ENCODE measurements at places on chromosomes 5 and 9.

DNA sequence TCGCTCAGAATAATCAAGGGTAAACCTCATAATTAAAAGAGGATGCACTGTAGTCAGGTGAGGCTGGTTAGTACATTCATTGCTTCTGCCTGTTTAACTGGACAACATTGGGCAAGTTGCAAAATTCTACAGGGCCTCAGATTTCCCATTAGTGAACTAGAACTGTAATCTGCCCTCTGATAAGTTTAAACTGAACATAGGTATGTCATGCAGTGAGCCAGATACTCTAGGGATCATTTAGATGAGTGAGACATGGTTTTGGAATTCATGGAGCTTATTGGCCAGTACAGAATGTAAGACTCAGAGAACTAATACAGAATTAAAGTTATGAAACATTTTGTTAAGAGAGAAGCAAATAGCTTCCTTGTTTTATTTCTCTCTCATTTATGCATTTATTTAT, 35.9 kb downstream of the RNF44 start:
- peak; percentile 94 for DNase-seq

DNA sequence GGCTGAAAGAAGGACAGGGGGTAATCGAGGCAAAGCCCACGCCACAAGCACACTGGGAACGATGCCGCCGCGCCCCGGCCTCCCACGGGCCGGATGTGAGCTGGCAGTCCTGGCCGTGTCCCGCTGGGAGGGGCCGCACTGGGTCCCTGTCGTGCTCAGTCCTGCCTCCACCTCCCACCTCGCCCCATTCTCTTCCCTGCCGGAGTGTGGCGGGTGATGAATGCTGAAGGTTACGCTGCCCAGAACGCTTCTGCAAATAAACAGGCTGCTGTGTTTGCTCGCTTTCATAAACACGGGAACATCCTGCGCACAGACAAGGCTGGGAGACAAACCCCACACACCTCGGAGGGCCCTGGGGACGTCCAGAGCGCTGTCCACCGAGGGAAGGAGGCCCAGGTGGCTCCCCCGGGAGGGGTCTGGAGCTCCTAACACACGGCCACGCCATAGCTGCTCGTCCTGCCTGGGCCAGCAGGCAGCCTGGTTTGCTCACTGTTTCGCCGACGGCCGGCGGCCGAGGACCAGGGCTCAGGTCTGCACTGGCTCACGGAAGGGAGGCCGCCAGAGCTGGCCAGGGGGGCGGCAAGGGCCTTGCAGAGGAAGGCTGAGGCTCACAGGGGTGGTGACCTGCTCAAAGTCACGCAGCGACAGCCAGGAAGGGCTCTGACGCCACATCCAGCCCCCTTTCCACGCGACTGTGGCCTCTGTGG, 2.3 kb downstream of the DNLZ start:
- peak; percentile 39 for DNase-seq

DNA sequence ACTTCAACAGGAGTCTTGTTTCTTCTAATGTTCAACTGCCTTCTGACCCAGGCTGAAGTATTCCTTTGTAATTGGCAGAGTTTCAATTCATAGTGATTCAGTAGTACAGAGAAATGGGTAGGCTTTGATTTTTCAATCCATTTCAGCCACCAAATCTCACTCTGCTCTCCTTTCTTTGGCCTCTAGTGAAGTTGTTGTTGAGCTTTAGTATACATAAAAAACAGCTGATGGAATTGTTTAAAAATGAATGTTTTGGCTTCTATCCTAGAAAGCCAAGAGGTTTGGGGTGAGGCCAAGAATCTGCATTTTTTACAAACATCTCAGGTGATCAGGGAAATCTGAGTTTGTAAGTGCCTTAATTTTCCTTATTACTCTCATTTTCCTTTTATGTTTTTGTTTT, 182.9 kb upstream of the MAP1B start:
- DNase-seq, result peak; percentile 42

GRCh38 chr5:68334553-68334886, 119.0 kb downstream of the PIK3R1 start:
- no peak for DNase-seq

DNA sequence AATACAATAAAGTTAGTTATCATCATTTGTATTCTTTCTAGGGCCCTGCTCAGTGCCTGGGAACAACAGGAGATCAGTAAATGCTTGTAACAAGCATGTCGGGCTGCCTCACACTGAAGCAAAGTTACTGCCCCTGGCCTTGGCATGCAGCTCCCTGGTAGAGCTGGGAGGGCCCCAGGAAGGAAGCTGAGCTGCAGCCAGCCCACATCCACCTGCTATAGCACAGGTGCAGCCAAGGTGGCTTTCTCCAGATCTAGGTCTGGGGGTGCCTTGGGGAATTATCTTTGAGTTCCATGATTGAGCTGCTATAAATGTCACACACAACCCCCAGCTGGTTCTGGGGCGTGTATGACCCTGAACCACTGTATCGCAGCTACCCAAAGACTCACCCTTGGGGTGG, 293.4 kb upstream of the MSX2 start:
- DNase-seq, result no peak

GRCh38 chr9:27340285-27340674, 43.3 kb upstream of the EQTN start:
- DNase-seq, result no peak

GRCh38 chr5:81631124-81631523, 119.8 kb downstream of the SSBP2 start:
- no peak for DNase-seq

GRCh38 chr9:68999393-69000105, 14.4 kb downstream of the PRKACG start:
- peak; percentile 77 for DNase-seq

- no peak for DNase-seq
Observed at GRCh38 chr9:19176856-19177255, 49.6 kb upstream of the PLIN2 start.

GRCh38 chr9:133916159-133916541, 76.0 kb downstream of the VAV2 start:
- DNase-seq, result no peak

DNA sequence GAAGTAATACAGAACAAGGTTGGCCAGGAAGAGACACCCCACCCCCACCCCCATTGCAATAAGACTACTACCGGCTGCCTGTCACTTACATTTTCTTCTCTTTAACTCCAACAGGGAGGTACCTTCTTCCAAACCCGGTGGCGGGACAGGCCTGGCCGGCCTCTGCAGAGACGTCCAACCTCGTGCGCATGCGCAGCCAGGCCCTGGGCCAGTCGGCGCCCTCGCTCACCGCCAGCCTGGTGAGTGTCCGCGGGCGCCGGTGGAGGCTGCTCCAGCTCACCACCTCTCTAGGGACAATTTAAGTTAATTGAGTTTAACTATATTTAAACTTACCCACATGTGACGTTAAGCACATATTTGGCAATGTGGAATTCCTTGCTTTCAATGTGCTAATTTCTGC, 192.4 kb downstream of the MAST4 start:
- DNase-seq, result no peak

DNA sequence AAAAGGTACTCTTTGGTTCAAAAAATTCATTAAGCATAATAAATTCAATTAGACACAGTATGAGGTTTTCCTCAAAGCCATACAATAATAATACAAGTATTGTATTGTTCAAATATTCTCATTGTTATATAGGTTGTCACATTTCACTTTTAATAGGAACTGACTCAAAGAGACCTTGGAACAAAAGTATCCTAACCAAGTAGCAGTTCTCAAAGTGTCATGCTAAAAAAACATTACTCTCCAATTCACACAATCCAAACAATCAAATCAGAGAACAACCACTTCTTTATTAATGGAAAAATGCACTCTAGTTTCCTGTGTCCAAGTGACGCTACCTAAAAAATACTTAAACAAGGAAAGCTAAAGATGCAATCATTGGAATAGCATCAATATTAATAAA, 115.4 kb downstream of the DENND1A start:
- DNase-seq, result no peak

GRCh38 chr5:98372351-98372750, 401.1 kb upstream of the RGMB start:
- DNase-seq, result peak; percentile 24

DNA sequence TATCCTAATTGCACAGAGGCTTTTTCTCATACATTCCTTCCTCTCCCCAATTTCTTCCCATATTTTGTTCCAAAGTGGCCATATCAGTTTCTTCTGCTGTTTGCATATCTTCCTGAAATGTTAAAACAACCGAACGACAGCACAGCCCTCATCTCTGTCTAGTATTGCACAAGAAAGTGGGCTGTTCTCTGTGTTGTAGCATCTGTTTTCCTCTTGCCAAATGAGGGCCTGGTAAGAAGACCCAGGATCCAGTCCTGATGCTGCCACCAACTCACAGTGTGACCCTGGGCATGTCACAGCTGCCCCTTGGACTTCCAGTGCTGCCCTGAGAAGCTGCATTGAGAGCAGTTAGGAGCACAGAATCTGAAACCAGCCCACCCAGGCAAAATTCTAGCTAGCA, 4.1 kb downstream of the SLC31A2 start:
- peak; percentile 36 for DNase-seq

DNA sequence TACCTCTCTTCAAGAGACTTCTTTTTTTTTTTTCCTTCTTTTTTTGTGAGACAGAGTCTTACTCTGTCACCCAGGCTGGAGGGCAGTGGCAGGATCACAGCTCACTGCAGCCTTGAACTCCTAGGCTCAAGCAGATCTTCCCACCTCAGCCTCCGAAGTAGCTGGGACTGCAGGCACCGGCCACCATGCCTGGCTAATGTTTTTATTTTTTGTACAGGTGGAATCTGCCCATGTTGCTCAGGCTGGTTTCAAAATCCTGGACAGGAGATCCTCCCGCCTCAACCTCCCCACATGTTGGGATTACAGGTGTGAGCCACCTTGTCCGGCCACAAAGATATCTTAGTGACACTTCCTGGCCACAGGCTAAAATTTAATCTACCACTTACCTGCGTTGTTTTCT, 42.9 kb upstream of the F2RL1 start:
- no peak for DNase-seq

DNA sequence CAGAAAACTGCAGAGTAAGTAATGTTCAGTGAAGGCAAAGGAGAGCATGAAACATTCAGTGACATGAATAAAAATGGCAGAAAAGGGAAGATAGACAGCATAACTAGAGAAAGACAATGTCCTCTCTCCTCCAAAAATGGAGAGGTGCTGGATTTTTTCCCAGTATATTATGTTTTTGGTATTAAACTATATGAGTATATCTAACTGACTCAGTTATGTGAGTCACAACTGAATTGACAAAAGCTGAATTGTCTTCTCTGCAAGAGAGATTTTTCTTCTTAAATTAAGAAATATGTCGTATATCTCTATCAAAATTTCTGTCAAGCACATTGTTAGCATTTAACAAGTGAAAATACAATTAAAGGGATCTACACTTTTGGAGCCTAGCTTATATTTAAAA, 375.1 kb downstream of the CHSY3 start:
- DNase-seq, result no peak

GRCh38 chr5:56012281-56012963, 17.7 kb upstream of the IL6ST start:
- peak; percentile 76 for DNase-seq

DNA sequence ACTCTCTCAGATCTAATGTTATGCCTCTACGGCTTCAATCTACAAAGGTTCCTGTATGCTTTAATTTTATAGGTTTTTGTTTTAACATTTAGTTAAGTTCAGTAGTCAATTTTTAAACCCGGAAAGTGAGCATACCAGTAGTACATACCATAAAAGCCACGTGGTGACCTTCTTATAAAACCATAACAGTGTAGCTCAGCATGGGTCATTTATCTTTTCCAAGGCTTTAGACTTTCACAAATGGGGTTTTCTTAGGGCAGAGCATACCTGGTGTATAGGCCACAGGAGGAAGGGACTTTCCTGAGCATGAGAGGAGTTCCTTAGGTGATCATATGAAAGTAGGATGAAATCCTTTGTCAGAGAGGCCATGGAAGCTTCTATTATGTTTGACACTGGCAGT, 23.2 kb downstream of the ECM2 start:
- peak; percentile 67 for DNase-seq

- DNase-seq, result peak; percentile 83
Observed at GRCh38 chr9:79353856-79354520, 217.8 kb upstream of the TLE4 start.

- peak; percentile 86 for DNase-seq
Observed at GRCh38 chr9:134536101-134536900, 105.3 kb upstream of the COL5A1 start.

DNA sequence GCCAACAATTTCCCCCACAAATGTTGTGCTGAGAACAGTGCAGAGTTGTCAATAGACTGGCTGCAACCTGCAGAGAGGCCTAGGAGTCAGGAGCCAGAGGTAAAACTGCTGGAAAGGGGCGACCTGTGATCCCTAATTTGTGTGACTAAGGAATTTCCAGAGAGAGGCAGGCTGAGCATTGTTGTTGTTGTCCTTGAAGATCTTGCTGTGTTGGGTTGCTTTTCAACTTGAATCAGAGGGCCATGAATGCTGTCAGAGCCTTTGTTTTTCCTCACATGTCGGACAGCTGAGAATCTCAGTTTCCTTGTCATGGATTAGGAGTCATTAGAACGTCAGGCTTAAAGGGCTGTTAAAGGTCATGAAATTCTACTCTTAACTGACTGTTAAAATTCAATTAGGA, 134.6 kb upstream of the ASTN2 start:
- no peak for DNase-seq

DNA sequence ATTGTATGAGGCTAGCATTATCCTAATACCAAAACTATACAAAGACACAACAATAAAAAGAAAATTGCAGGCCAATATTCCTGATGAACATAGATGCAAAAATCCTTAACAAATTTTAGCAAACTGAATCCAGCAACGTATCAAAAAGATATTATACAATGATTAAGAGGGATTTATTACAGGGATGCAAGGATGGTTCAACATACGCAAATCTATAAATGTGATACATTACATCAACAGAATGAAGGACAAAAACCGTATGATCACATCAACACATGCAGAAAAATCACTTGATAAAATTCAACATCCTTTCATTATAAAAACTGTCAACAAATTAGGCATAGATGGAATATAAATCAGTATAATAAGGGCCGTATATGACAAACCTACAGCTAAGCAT, 27.1 kb upstream of the ARL15 start:
- no peak for DNase-seq

- peak; percentile 92 for DNase-seq
Observed at GRCh38 chr9:21965401-21965951, 28.7 kb downstream of the CDKN2A start.

- peak; percentile 89 for DNase-seq
Observed at GRCh38 chr9:78871452-78872331, 574.8 kb downstream of the PSAT1 start.

GRCh38 chr5:147534172-147534951, 24.5 kb upstream of the DPYSL3 start:
- peak; percentile 81 for DNase-seq

GRCh38 chr9:21941337-21941995, 52.7 kb downstream of the CDKN2A start:
- no peak for DNase-seq

DNA sequence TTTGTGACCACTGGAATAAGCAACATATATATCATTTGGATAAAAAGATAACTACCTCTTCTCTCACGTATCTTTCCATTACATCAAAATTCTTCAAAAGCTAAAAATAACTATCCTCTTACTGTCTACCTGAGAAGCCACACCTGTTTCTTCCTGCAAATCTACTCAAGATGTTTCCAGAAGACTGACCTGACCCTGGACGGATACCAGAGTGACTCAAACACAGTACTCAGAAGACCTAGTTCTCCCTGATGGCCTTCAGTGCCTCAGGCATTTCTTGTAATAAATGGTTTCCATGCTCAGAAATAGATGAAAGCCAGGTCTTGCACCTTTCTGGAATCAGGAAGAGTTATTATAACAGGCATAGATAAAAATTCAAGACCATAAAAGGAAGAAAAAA, 245.9 kb upstream of the PIK3R1 start:
- no peak for DNase-seq

GRCh38 chr9:1580215-1580614, 434.9 kb upstream of the SMARCA2 start:
- no peak for DNase-seq

All from iris pigment epithelial cell (primary cell).